ENCODE measurements at places on chromosomes 5 and 9. TPM values are rescaled to one million over a fixed set of nuclear protein-coding genes. Genes with fewer than 3 reads are reported as not detected.

The BNC2 gene
- 33.1 TPM for total RNA-seq

DNA sequence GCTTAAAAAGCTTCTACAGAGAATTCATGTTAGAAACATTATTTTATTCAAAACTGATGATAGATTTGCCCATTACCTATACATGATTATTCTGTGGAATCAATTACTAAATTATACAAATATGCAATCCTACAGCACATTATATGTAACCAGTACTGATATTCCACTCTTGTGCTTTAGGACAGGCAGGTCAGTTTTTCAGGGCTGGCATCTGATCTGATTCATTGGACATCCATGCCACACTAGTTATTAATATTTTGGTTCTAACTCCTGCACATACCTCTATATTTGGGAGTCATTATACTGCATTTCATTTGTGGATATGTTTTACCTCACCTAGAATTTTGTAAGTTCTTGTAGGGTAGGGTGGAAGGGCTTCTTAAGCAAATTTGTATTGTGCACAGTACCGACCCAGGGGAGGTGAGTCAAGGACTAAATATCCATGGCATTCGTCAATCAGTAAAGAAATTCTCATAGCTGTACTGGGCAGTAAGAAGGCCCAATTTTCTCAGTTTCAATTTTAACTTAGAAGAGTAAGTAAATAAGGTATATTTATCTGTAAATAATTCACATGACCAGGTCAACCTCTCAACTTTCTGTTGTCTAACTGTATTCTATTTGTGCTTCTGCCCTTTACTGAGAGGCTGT is 33.5 kb downstream of the ELOVL7 start:
- no peaks in the 10 kb centered on the region for H3K4me1 ChIP-seq
- no peaks in the 10 kb centered on the region for H3K36me3 ChIP-seq
- no peak for DNase-seq
- no peak overlapping the region for H3K4me3 ChIP-seq
- H3K27ac ChIP-seq, result no peak overlapping the region

DNA sequence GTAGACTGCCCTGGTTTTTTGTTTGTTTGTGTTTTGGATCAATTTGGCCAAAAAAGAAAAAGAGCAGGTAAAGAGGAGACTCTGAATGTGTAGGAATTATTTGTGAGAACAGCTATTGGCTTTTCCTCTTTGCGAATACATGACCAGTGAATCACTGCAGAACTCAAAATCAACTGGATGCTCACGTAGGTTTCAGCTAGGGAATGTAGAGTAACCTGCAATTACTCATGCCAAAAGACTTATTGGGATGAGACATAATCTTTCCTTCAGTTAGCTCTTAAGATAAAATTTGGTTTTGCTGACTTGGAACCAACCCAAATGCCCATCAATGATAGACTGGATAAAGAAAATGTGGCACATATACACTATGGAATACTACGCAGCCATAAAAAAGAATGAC is 348.0 kb downstream of the NPR3 start:
- no peak overlapping the region for H3K4me3 ChIP-seq
- no peaks in the 10 kb centered on the region for H3K4me1 ChIP-seq
- H3K36me3 ChIP-seq, result no peaks in the 10 kb centered on the region
- H3K27ac ChIP-seq, result no peak overlapping the region
- no peak for DNase-seq

- H3K4me3 ChIP-seq, result no peak overlapping the region
- H3K27me3 ChIP-seq, result no peaks in the 10 kb centered on the region
- peak overlapping the region; percentile 7 for H3K27ac ChIP-seq
- peaks cover 25% of the 10 kb centered on the region for H3K4me1 ChIP-seq
Measured at GRCh38 chr9:111730937-111731567, 63.7 kb downstream of the SHOC1 start.

- no peak for DNase-seq
- no peaks in the 10 kb centered on the region for H3K36me3 ChIP-seq
- no peaks in the 10 kb centered on the region for H3K4me1 ChIP-seq
- H3K27ac ChIP-seq, result no peak overlapping the region
- no peak overlapping the region for H3K4me3 ChIP-seq
Measured at GRCh38 chr9:95491543-95492320, 25.0 kb downstream of the PTCH1 start.
